Glutamatergic neuron (in vitro differentiated cells): ENCODE measurements at places on chromosomes 3 and 15.

DNA sequence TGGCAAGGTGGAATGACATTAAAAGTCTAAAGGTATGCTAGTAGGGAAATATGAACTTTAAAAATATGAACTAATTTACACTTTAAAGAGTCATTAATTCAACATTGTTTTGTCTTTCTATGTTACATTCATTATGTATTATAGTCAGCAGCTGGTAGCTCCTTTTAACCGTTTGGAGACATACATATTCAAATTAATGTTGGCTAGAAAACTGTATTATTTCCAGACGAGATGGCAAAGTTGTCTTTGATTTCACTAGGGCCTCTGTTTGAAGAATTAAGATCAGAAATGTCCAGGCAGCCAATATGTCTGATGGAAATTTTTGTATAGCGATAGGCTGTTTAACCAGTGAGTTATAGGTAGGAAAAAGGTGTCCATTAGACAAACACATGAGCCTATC, 817.6 kb downstream of the GRM7 start:
- no peak for DNase-seq

DNA sequence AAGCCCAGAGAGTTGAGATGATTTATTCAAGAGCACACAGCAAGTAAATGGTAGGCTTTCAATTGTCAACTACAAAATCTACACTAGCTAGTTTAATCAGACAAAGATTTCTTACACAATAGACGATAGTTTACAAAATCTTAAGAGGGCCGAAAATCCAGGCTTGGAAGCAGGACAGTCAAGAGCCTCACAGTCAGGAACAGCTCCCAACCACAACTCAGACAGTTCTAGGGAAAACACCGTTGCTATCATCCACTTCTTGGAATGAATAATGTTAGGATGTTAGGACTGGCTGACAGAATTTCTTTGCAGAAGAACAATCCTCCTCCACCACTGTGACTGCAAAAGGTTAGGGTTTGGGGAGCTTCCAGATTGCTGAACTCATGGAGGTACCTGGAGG, 290.8 kb upstream of the ZPLD1 start:
- no peak for DNase-seq

DNA sequence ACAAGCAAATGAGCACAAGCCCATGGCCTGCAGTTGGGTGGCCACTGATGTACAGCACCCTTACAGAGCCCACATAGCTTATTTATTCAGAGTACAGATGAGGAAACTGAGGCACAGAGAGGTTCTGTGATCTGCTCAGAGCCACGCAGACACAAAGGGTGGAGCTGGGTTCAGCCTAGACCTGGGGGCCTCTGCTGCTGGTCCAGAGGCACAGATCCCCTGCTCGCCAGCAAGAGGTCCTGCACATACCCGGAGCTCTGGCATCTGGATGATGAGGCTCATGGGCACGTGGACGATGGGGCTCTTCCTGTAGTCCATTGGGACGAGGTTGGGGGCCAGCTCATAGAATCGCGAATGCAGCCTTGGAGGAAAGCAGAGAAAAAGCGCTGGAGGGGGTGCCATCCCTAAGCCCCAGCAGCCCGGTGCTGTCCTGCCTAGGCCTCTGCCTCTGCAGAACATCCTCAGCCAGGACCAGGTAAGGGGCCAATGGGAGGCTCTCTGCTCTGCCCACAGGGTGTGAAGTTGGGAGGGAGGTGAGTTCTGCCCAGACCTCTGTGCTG, 18.6 kb downstream of the SH2D7 start:
- no peak for DNase-seq

DNA sequence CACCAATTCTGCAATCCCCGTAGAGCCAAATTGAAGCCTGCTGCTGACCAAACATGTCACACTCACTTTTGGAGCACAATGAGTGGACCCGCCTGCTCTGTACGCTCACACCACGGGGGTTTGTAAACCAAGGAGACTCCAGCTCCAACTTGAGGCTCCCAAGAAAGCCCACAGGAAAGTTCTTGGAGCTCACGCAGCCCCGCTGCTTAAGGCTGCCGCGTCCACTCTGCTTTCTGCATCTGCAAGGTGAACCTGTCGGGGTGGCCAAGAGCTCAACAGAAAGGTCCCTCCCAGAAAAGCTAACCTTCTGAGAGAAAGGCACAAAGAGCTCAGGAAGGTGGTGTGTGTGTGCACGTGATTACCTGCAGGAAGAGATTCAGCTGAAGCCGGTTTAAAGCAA, 94.9 kb downstream of the PCSK6 start:
- no peak for DNase-seq

GRCh38 chr3:48435774-48436476, 4.0 kb downstream of the CCDC51 start:
- peak; percentile 89 for DNase-seq

- no peak for DNase-seq
Observed at GRCh38 chr15:70835415-70835814, 18.5 kb downstream of the LARP6 start.

DNA sequence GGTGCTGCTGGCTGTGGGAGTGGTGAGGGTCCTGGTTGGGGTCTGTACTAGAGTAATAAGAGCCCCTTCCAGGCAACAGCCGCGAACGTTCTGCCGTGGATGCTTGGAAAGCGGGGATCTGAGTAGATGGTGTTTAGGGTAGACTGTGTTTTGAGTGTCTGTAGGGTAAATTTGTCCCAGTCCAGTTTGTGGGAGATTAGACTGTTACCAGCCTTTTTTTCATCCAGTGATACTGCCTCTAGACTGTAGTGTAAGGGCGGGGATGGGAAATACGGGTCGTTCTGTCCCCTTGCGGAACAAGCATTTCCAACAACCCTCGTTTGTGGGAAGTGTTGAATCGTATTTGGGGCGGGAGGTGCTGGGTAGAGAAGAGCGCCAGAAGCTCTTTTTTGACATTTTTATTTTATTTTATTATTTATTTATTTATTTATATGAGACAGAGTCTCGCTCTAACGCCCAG, 424 bp downstream of the HAUS2 start:
- peak; percentile 15 for DNase-seq

DNA sequence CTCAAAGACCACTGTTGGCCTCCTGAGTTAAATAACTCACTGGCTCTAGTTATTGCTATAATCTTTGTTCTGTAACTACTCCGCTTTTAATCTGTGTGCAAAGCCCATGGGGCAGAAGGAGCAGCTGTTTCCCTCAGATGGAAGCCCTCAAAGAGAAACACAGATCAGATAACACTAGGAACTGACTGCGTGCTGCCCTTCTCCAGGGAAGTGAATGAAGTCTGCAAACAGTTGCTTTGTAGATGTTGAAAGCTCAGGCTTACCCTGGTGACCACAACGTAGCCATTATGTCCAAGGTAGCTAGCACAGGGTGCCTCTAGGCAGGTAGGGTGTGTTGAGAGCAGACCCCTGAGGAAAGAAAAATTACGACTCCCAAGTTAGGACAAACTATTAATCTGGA, 152.3 kb upstream of the STAC start:
- DNase-seq, result peak; percentile 36

DNA sequence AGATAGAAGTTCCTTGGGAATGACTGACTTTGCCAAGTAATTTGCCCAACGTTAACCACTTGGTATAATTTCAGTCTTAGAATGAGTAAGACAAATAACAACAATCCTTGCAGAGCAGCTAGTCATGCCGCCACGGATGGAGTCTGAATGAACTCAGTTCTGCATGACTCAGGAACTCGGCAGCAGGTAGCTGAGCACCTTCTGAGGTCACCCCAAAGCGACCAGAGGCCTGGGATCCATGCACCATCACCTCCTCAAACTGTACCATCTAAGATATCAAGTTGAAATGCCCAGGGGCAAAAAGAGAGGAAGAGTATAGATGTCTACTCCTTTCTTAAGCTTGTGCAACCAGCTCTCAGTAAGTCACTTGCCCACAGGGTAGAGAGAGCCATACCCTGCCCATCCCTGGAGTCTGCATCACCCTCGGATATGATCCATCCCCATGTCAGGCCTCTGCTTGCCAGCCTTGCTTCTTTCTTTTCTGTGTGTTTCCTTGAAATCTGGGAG, 8.5 kb upstream of the CDCP1 start:
- DNase-seq, result no peak

DNA sequence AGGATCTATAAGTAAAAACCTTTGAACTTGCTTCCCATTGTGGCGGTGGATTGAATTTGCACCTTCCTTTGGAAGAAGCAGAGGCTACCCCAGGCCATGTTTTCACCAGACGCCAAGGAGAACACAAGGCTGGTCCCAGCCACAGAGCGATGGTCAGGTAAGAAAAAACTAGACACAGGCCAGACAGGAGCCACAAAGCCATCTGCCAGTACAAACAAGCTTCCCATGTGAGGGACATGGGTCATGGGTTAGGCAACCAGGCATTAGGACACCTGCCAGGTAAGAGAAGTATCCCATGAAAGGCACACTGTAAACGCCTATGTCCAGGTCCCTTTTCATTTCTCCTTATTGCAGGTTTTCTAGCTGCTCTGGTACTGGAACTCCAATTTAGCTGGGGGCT, 190.2 kb downstream of the KLF13 start:
- DNase-seq, result no peak

GRCh38 chr15:94196531-94196930, 34.8 kb upstream of the MCTP2 start:
- no peak for DNase-seq

GRCh38 chr3:188468662-188469061, 314.7 kb downstream of the LPP start:
- no peak for DNase-seq

GRCh38 chr3:165211721-165212120, 15.5 kb upstream of the SLITRK3 start:
- no peak for DNase-seq

DNA sequence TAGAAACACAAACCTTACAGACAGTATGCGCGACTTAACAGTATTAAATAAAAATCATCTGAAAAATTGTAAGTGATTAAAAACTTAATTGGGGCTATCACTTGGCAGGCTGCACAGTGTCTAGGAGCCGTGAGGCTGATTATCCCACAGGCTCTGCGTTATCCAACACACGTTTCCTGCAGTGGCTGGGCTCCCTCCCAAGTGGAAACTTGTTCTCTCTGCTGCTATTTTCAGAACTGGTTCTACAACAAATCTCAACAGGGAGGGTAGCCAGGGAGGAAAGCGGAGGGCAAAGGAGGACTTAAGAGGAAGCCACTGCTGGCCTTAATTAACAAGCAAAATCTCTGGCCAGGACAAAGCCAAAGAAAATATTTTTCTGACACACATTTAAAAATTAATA, 555.2 kb downstream of the MAGI1 start:
- DNase-seq, result no peak
